ENCODE measurements at places on chromosomes 7 and 10.

GRCh38 chr7:147406521-147407135, 1183.9 kb upstream of the C7orf33 start:
- DNase-seq = no peak

DNA sequence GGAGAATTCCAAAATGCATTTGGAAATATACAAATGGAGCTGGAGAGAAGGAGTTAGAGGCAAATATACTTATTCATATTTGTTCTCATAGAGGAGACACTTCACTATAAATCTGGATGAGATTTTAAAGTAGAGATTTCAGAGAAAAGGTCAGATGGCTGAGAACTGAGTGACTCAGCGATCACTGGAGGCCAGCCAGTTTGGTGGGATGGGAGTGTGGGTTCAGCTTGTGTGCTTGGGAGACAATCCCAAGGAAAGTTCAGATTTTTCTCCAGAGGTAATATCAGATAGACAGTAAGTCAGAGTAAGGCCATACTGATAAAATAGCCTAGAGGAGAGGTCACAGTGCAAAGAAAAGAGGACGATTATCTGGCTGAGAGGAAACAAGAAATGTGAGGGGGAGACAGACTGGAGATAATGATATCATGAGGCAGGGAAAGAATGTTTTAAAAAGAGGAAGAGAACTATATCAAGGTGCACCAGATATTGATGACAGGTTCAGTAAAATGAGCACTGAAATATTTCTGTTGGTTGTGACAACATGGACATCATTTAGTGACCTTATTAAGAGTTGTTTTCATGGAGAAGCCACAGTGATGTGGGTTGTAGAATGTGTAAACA, 67.0 kb downstream of the MDFIC start:
- no peak for DNase-seq

DNA sequence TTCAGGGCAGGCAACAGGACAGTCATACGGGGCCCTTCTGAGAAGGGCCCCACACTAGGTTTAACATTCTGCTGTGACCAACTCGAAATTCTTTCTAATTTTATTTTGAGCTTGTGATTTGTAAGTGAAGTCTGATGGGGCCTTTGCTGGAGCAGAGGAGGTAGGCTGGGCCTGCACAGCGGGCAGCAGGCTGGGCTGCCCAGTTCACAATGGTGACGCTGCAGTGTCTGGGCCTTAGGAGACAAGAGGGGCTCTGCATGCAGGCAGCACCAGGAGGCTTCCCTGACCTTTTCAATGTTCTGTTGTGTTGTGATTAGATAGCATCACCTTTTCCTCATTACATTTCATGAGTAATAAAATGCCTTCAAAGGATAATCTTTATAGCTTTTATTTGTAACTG, 175.1 kb downstream of the CXCL12 start:
- DNase-seq = no peak

GRCh38 chr10:121633056-121633455, 34.8 kb upstream of the FGFR2 start:
- no peak for DNase-seq

GRCh38 chr7:85111761-85112160, 75.1 kb downstream of the SEMA3D start:
- DNase-seq = no peak

GRCh38 chr7:79471699-79472098, 18.2 kb upstream of the MAGI2 start:
- no peak for DNase-seq

- no peak for DNase-seq
These were observed 287.0 kb upstream of the AOAH start for GRCh38 chr7:37011151-37011890.

DNA sequence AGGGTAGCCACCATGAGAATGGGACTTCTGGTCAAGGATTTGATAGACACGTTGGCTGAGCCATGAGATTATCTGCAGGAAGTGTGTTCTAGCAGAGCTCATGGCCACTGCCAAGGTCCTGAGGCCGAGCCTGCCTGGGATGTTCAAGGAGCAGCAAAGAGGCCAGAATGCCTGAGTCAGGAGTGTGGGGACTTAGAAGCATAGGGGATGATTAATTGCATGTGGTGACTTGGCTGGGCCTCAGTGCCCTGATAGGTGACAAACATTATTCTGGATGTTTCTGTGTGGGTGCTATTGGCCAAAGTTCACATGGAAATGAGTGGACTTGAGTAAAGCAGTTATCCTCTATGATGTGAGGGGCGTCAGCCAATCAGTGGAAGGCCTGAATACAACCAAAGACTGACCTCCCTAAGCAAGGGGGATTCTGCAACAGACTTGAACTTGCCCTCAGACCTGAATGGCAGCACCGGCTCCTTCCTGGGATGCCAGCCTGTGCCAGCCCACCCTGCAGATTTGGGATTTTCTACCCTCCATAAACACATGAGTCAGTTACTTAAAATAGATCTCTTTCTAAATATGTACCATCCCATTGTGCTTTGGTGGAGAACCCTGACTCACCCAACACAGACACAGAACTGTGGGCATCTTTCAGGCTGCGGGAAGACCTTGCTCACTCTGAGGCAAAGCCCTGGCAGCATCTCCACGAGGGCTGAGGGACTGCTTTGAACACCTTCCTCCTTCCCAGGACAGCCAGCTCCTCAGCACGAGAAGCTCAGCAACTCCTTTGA, 363.9 kb upstream of the MGMT start:
- no peak for DNase-seq

DNA sequence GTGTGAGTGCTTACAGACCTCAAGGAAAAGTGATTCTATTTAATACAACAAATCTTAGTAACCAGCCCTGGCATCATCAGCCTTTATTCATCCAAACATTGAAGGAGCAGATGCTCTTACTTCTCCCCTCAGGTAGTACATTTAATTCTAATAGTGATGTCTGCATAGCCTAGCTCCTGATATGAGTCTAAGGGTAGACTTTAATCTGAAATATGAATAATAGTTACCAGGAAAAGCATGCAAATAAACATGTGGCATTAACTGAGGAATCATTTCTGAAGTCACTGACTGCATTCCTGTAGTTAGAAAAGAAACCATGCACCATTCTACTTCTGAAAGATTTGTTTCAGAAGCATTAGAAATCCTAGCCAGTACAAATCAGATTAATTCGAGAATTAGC, 25.7 kb upstream of the LMBR1 start:
- no peak for DNase-seq

DNA sequence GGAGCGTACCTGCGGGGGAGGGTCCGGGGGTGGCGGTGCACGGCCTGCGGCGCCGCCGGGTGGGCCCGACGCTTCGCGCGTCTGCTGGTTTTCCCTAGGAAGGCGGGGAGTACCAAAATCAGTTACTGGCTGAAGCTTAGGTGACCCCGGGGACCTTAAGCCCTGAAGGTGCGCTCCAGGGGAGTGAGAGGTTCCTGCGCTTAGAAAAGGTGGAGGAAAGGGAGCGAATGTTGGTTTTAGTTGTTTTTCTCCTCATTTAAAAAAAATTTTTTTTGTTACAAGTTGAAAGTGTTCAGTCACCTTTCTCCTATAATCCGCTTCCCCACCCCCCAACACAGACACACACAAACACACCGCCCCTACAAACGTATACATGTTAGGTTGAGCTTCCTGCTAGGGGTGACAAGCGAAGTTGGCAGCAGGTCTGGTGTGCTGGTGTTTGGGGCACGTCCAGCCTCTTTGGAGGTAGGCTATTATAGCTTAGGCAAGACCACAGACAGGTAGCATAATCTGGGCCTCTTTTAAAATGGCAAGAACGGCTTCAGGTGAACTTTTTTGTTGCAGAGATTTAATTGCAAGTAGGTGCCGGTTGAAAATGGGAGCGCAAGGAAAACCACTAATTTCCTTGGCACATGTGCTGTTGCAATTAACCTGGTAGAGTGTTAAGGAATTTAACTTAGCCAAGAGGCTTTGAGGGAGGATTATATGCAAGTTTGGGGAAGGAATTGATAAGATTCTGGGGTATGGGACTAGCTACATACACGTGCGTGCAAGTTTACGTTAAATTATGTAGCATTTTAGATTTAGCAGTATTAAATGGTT, 945 bp downstream of the ADD3 start:
- DNase-seq = no peak

Measured in inflammatory macrophage treated with lipopolysaccharide for 1 hour (primary cell).